ENCODE measurements at places on chromosomes 6 and 20.

DNA sequence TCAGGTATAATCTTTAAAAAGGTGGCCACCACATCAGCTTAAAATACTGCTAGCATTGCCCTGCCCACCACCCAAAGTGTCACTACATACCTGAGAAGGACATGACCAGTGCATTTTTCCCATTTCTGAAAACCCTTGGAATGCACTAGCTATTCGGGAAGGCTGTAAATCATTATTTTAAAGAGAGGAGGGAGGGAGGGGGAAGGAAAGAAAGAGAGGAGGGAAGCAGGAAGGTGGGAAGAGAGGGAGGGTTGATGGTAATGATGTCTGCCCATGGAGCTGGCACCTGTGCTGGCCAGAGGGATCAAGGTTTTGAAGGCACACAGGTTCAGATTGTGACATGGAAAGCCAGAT lies 32.4 kb downstream of the VAPB start:
- no peak for DNase-seq

- no peak for DNase-seq
Measured at GRCh38 chr6:118932421-118932820, 2.5 kb downstream of the MCM9 start.

DNA sequence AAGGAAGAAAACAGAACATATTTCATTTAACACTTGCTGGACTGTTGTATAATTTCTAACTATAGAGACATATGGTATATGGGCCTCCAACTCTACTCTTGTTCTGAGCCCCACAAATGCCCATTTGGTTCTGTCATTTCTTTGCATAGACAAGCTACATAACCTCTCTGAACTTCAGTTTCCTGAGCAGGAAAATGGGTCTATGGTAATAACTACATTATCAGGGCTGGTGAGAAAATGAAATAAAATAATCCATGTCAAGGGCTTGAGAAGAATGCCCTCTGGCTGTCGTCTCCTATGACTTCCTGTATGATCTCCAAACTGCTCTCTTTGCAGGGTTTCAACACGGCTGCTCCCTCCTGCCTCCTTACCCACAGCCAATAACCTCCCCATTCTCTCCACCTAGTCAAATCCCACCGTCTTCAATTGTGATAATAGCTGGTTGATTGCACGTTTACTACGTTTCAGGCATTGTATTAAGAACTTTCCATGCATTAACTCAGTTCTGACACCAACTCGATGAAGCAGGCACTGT lies 12.0 kb downstream of the ZCCHC3 start:
- no peak for DNase-seq

GRCh38 chr6:122869437-122870024 lies 80.5 kb downstream of the SMPDL3A start:
- DNase-seq, result peak; percentile 86

DNA sequence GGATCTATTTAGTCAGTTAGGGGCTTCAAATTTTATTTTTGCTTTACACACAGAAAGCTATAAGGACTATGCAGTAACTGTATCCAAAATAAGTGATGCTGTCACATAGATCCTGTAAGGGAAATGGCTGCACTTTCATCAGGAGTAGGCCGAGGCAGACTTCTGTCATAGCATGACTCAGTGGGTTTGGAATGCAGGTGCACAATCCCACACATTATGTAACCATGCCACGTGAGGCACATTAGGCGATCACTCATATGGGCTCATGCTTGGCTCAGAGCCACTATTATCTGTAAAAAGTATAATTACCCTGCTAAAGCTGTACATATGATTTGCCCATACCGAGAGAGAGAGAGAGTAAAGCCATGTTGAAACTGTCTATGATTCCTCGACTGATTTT lies 1189.4 kb upstream of the EYS start:
- no peak for DNase-seq

DNA sequence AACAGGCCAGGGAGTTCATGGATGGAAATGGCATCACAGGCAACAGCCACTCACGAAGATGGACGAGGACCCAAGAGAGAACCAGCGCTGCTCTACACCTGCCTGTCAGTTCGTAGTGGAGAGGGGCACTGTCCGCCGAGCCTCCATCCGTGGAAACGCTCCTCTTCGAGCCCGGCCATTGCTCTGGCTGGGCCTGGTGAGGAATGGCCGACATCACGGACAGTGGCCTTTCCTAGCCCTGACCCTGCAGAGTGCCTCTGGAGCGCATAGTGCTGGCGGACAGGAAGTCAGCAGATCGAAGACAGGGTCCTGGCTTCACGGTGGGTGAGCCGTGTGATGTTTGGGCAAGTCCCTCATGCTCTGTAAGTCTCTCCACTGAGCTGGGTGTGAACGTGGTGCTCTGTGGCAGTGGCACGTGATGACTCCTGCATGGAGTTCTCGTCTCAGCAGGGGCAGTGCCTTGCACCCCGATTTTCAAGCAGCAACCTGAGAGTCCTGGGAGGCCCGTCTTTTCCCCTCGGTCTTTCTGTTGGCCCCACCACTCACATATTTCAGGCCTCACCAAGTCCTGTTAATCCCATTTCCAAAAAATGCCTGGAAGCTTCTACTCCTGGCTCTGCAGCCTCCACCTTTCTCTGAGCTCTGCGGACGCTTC lies 214.4 kb downstream of the ERMARD start:
- no peak for DNase-seq

GRCh38 chr6:5771211-5771610 lies 235.5 kb downstream of the NRN1 start:
- no peak for DNase-seq

DNA sequence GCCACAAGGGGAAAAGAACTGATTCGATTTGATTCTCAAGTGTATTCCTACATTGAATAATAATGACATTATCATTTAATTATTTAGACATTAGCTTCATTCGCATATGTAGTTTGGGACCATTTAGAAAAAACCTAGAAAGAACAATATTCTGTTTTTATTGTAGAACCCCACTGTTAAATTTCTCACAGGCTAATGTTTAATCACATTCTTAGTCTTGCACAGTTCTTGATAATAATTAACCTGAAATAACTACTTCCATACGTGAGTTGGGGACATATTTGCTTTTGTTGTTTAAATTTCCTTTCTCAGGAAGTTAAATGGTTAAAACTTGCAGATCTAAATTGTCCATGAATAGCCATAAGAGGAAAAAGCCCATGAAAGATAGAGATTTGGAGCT lies 275.2 kb downstream of the TFAP2B start:
- DNase-seq, result no peak

DNA sequence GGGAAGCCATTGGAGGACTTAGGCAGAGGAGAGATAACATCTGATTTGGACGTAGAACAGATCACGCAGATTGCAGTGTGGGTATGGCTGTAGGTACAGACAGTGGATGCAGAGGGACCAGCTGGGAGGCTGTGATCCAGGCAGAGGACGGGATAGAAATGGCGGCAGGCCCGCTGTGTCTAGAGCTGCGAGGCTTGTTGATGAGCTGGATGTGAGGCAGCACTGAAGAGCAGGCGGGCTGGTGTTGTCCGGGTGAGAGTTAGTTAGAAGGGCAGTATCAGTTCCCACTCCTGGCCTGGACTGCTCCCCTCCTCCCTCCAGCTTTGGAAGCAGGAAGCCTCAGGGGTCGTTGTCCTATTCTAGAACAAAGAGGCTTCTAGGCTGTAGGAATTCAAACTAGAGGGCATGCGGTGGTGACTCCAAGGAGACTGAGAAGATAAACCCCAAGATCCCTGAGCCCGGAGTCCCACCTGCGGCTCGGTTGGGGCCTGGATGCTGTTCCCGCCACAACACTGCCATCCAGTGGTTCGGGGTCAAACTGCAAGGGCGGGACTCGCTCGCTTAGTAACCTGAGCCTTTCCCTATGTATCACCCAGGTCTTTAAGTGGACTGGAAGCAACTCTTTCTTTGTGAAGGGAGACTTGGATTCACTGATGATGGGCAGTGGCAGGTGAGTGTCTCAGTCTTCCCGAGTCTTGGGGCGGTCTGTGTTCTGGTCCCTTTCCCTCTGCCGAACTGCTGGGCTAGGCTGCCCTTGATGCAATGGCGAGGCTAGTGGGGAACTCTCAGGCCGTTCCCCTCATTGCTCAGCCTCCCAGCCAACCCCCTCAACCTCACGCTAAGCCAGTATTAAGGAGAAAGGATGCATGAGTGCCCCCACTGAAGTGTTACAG lies 11.2 kb downstream of the TLDC2 start:
- DNase-seq, result peak; percentile 70
